Prostate gland (tissue), 2 donors: ENCODE measurements at places on chromosomes 5 and 9.
A peak's percentile ranks its signal among the peaks of the same experiment; 100 is the strongest.

- DNase-seq: no peak
Measured at GRCh38 chr9:131008909-131009618, at the start of gene LAMC3. Gene LAMC3, plus strand, starts transcription at chr9:131009174. Its CDS starts 41 bp downstream, at chr9:131009215.

GRCh38 chr5:99441235-99441634 lies 512.4 kb upstream of the CHD1 start:
- no peak for DNase-seq

GRCh38 chr9:69571032-69571431 lies 101.1 kb downstream of the APBA1 start:
- DNase-seq: no peak

DNA sequence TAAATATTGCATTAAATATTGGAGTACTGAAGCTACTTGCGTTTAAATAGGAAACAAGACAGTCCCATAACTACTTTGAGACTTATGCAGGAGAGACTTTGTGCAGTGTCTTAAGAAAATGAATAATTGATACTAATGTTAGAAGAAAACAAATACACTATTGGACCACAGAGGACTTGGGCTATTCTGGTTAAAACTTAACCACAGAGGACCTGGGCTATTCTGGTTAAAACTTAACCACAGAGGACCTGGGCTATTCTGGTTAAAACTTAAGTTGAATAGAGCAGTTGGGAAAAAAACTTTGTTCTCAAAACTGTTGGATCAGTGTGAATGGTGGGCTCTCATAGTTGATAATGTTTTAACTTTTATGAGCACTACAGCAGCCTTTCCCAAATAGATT lies 141.7 kb downstream of the WDR70 start:
- DNase-seq: no peak

GRCh38 chr5:61626639-61627282 lies 294.7 kb downstream of the ZSWIM6 start:
- no peak for DNase-seq

GRCh38 chr5:13910637-13911288 lies 33.7 kb downstream of the DNAH5 start:
- no peak for DNase-seq

GRCh38 chr9:69762527-69762926 lies 2.7 kb upstream of the PTAR1 start:
- DNase-seq: no peak

- DNase-seq: peak; percentile 56
Measured at GRCh38 chr9:114291064-114291474, 31.8 kb upstream of the ORM1 start.

DNA sequence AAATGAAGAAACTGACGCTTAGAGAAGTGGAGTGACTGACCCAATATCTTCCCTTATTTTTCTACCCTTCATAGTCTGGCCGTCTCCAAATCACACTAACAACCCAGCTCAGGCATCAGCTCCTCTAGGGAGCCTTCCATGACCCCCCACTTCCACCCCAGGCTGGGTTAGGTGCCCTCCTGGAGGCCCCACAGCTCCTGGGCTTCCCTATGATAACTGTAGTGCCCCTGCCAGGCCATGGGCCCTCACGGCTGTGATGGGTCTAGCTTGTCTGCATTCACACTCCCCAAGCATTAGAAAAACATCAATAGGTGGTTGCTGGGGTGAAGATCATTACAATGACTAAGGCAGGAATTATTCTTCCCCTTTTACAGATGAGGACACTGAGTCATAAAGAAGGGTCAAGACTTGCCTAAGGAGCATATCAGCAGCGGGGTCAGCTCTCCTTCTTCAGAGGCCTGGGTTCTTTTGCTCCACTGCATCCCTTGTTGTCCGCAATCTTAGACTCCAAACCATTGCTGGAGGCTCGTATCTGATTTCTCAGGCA lies 7.3 kb downstream of the CORO2A start:
- no peak for DNase-seq

DNA sequence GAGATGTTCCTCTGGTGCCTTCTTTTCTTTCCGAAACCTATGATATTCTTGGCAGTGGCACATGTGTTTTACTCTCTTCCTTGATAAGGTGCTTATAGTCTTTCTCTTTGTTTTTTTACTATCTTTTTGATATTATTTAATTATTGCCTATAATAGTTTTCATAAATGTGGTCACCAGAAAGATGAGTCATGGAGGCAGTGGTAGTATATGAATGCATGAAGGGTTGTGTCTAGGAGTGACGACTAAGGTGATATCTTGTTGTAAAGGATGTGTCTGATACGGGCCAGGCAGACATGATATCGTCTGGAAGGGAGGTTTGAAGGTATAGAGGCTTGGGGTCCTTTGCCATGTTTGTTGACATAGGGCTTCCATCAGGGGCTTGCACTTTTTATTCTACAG lies 36.8 kb downstream of the SLC44A1 start:
- DNase-seq: no peak

DNA sequence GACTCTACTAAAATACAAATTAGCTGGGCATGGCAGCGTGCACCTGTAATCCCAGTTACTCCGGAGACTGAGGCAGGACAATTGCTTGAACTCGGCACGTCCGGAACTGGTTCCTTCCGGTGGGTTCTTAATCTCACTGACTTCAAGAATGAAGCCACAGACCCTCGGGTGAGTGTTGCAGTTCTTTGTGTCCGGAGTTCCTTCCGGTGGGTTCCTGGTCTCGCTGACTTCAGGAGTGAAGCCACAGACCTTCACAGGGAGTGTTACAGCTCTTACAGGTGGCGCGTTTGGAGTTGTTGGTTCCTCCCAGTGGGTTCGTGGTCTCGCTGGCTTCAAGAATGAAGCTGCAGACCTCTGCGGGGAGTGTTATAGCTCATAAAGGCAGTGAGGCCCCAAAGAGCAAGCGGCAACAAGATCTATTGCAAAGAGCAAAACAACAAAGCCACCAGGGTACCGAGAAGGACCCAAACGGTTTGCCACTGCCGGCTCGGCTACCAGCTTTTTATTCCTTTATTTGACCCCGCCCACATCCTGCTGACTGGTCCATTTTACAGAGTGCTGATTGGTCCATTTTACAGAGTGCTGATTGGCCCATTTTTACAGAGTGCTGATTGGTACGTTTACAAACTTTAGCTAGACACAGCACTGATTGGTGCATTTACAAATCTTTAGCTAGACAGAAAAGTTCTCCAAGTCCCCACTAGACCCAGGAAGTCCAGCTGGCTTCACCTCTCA lies 28.6 kb upstream of the SLC6A19 start:
- no peak for DNase-seq

DNA sequence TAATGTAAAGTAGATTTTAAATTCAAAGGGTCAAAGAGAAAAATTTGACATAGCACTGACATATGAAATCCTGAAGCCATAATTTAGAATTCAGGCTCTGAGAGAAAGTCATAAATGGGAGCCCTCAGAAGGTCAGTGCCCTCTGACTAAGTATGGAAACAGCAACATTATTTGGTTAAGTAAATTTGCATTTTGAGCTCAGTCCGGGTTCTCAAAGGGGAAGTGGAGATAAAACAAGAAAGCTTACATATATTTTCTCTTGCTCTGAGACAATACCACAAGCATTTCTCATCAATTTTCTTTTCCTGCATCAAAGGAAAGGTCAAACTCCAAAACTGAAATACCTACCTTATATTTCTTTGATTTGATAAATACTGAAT lies 348.0 kb downstream of the SEMA5A start:
- no peak for DNase-seq

DNA sequence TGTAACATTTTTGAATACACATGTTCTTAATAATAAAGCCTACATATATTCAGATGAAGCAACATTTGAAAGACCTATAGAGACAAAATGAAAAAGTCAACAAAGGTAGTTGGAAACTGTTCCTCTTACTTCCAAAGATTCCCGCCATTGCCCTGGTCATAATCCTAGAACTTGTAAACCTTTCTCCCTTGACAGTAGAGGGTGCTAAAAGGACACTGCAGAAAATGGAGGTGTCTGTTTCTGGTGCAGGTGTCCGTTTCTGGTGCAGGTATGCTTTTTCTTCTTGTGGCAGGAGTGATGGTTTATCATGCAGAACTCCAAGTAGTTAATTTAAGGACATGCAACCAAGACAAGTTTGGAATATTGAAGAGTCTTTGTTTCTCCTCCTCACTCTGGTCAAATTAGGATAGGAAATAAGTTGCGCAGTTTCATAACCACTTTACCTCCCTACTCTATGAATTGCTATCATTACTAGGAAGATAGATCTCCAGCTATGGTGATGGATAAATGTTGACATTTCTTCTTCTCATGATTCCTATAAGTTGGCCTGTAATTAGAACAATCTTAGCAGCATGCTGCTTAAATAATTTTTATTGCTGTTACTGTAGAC lies 56.0 kb upstream of the FAM174A start:
- DNase-seq: peak; percentile 4

DNA sequence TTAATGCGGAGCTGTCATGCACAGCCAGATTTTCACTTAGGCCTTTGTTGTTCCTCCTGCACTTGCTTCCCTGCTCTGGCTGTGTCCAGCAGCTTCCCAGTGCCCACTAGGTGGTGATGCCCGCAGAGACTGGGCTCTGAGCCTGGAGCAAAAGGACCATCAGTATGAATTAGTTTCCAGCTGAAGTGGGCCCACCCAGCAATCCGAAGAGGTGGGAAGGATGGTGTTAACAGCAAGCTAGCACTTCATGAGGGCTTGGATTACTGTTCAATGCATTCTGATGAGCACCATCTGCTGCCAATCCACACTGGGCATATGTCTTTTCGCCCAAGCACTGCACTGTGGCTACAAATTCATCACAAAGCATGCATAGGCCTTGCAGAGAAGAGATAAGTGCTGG lies 459.1 kb downstream of the SPOCK1 start:
- DNase-seq: no peak

- no peak for DNase-seq
Measured at GRCh38 chr5:139663207-139664085, 15.3 kb downstream of the CXXC5 start.

DNA sequence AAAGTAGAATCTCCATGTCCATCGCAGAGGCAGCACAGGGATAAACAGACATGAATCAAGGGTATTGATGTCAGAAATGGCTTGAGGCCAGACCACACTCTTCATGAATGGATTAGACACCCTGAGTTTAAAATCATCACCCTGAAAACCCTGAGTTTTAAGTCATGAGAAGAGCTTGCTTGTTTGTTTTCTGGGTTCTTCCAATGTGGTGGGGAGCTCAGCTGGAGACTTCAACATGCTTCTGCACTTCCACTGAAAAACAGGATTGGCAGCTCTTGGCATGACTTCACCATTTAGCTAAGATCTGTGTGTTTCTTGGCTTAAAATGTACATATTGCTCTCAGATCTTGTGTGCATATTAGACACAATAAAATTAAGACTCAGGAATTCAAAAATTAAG lies 9.8 kb downstream of the GCNT4 start:
- DNase-seq: no peak

- no peak for DNase-seq
Measured at GRCh38 chr5:5289537-5289936, 132.9 kb upstream of the ICE1 start.

GRCh38 chr9:99303177-99303576 lies 81.1 kb downstream of the SEC61B start:
- no peak for DNase-seq

DNA sequence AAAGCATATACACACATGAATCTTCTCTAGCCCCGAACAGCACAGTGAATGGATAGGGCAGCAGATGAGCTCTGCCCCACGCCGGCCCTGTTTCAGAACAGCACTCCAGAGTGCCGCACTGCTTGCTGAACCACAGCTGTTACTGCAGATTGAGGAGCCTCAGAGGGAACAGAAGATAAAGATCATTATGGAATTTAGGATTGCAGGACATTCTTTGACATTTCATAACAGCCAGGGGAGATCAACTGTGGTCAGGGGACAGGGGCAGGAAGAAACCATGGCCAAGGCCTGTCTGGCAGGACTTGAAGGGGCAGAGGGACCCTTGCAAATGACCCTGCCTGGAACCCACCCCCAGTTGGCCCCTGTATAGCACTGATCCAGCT lies 20.6 kb downstream of the IRF1 start:
- DNase-seq: no peak

GRCh38 chr9:127710204-127710783 lies 3.5 kb downstream of the CFAP157 start:
- DNase-seq: no peak

GRCh38 chr5:65190328-65191053 lies 291.2 kb downstream of the ADAMTS6 start:
- no peak for DNase-seq
